Hippocampal formation (tissue), 2 donors: ENCODE measurements at places on chromosomes 13 and 19.

DNA sequence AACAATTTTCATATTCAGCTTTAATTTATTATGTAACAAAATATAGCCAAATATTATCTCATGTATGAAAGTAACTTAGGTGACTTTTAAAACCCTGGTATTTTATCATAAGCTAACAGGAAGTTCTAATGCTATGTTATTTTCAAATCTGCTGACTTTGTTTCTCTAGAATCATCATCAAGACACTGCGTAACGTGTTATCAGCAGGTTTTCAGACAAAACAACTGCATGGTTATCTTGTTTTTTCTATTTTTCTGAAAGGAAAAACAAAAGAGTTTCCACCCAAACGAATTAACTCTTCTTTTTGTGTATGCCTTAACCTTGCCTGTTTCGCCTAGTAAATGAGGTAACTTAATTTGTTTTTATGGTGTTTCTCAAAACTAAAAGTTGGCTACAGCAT is 156.3 kb downstream of the TBC1D4 start:
- DNase-seq, result no peak

GRCh38 chr19:16022681-16023080 is 53.6 kb upstream of the TPM4 start:
- no peak for DNase-seq

DNA sequence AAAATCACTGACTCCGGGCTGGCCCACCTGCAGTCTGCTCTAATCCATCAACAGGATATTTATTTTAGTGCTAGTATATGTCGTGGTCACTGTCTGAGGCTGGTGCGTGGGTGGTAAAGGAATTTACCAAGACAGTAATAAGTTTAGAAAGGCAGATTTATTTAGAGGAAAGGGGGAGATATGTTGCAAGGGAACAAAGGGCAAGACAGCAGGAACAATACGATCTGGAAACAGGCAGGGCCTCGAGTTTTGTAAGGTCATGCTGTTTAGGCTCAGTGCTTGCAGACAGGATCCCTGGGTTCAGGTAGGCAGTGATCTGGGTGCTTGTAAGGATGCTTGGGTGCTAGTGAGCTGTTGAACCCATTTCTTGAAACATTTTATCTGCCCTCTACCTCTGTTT is 748.2 kb upstream of the SLITRK5 start:
- DNase-seq, result no peak

GRCh38 chr19:30353394-30353945 is 18.7 kb upstream of the ZNF536 start:
- no peak for DNase-seq

DNA sequence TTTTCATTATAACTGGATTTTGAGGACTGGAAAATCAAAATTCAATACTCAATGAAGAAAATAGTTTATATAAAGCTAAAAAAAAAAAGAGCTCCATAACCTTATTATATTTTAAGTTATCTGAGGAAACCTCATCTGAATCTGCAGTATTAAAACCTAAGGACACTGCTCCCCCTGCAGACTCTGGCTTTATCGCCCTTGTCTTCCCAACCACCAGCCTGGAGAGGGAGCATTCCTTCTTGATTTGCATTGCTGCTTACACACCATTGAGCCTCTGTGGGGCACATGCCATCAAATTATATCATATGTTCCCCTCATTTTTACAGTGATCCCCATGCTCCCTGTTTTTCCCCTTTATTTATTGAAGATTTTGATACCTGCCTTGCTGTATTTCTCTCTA is 871.4 kb upstream of the GPC6 start:
- no peak for DNase-seq

DNA sequence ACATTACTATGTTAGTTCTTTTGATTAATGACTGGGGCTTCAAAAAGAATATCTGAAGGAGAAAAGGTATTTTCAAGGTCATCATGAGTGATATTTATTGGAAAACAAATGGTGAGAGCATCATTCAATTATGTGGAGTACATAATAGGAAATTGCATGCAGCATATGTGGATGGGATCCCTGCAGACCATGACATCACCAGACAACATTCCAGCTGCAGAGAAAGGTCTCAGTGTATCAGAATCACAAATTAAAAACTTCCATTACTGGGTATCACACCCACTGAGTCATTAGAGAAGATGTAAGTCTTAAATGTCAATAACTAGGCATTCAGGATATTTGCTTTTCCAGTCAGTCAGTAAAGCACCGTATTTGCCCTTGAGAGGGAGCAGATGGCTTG is 574.4 kb upstream of the SLC10A2 start:
- no peak for DNase-seq

DNA sequence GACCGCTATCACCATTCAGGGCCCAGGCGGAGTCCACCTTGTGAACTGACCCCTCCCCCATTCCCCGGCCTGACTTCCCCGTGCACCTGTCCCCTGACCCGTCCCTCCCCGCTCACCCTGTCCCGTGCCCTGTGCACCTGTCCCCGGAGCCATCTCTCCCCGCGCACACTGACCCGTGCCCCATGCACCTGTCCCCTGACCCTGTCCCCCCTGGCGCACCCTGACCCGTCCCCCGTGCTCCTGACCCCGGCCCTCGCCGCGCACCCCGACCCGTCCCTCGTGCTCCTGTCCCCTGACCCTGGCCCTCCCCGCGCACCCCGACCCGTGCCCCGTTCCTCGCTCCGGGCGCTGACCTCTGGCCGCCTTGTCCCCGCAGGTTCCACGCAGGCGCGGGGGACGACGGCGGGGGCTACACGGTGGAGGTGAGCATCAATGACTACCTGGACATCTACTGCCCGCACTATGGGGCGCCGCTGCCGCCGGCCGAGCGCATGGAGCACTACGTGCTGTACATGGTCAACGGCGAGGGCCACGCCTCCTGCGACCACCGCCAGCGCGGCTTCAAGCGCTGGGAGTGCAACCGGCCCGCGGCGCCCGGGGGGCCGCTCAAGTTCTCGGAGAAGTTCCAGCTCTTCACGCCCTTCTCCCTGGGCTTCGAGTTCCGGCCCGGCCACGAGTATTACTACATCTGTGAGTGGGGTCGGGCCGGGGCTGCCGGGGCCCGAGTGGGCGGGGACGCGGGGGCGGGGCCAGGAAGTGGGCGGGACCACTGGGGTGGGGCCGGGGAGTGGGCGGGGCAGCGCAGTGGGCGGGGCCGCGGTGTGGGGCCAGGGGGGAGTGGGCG is 9.7 kb downstream of the EFNA2 start:
- no peak for DNase-seq

- DNase-seq, result no peak
Measured at GRCh38 chr13:113953561-113953960, 20.3 kb downstream of the C13orf46 start.

DNA sequence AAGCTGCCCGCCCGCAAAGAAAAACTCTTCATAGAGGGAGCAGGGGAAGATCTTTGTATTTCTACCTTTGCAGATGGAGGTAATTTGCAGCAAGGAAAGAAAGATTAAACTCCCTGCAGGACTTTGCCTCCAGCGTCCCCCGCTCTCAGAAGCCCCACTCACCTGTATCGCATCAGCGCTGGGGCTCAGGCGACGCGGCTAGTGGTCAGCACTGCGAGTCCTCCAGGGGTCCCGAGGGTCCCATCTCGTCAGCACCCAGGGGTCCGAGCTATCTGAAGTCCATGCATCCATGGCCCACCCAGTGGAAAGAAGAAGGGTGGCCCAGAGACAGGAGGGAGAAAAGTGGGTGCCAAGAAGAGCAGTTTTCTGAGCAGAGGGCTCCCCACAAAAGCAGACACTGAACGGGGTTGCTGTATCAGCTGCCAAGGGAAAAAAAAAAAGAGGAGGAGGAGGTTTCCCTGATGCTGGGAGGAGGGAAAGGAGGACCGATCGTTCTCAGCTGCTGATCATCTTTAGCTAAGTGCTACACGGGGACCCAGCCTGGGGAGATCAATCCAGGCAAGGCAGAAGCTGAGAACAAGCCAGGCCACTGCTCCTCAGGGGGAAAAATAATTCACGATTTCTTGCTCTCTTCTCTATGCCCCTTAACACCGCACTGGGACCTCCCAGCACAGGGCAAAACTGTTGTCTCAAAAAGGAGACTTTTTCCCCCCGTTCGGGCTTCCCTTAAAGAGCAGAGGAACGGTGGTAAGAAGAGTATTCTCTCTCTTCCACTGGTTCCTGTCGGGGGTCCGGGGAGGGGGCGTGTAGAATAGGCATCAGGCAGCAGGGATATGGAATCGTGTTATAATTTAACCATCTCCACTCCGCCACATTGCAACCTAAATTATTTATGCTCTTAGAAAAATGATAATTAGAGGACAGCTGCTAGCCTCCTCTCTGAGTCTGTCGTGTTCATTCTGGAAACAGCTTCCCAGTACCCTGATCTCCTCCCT is 117.7 kb upstream of the CACNA1A start:
- DNase-seq, result no peak

GRCh38 chr13:104206450-104207044 is 1140.3 kb upstream of the SLC10A2 start:
- DNase-seq, result no peak

- no peak for DNase-seq
Measured at GRCh38 chr19:40231544-40232424, 5.3 kb upstream of the CCNP start.

GRCh38 chr13:30731361-30732045 is 3.8 kb upstream of the ALOX5AP start:
- no peak for DNase-seq

DNA sequence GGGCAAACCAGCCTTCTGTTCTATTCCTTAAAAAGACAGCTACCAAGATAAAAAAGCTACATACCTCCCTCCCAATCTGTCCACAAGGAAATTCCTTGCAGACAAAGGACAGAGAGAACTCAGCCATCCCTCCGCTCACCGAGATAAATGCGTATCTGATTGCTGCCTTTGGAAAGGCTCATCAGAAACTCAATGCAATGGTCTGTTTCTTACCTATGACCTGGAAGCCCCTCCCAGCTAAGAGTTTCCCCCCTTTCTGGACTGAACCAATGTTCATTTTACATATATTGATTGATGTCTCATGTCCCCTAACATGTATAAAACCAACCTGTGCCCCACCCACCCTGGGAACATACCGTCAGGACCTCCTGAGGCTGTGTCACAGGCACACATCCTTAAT is 11.6 kb downstream of the BTBD2 start:
- DNase-seq, result no peak

DNA sequence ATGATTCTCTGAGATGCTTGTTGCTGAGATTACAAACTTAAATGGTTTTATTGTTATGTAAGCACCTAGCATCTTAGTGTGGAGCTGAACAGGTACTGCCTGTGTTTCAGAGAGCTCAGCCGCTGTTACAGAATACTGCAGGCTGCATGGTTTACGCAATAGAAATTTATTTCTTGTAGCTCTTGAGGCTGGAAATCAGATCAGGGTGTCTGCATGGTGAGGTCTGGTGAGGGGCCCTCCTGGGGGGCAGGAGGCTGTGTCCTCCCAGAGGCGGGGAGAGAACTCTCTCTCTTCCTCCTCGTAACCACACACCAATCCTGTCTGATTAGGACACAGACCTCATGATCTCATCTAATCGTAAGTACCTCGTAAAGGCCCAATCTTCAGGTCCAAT is 13.1 kb downstream of the ATP11A start:
- DNase-seq, result no peak

- DNase-seq, result no peak
Measured at GRCh38 chr13:75137911-75138571, 343.9 kb downstream of the TBC1D4 start.

DNA sequence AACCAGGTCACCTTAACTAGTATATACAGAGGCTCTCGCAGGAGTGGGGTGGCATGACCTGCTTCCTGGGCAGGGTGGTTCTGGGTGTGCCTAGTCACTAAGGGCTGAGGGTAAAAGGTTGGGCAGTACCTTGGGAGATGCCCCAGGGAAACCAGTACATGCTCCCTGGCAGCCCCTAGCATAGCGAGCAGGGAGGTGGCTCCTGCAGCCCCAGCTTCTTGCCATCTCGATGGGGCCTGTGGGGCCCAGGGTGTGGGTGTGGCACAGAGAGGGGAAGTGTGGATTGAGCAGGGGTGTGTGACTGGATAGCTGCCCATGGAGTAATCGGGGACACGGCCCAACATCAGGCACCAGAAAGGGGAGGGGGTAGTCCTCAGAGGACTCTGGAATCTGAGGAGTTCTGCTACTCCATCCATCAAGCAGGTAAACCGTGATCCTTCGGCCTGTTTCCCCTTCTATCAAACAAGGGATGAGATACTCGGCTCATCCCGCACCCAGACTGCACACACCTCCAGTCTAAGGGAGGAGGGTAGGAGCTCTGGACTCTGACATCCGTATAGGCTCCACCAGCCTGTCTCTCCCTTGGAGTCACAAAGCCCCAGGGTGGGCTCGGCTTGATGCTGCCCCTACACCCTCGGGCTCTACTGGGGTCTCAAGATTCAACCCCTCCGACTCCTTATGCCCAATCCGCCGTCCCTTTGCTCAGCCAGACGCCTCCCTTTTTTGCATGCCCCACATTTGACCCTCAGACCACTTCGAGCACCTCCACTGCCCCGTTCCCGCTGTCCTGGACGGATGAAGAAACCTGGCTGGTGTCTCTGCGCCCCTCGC is 1.1 kb downstream of the ZBTB45 start:
- no peak for DNase-seq

- no peak for DNase-seq
Measured at GRCh38 chr19:35732540-35733179, 9.6 kb downstream of the IGFLR1 start.

DNA sequence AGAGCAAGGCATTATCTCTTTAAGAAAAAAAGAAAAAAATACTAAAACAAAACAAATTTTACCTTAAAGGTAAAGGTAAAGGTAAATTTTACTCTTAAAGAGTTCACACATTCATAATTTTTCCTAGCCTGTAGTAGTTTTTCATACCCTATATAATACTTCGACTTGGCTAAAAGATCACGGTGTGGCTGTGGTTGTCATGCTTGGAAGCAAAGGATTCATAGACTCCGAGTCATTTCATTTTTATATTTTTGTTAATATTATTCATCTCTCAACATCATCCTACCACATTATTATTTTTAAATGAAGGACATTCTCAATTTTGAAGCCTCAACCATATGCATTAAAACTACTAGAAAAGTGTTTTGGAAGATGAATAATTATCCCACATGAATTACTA is 52.7 kb downstream of the PIBF1 start:
- no peak for DNase-seq

GRCh38 chr19:37990362-37990761 is 83.4 kb downstream of the SIPA1L3 start:
- no peak for DNase-seq

DNA sequence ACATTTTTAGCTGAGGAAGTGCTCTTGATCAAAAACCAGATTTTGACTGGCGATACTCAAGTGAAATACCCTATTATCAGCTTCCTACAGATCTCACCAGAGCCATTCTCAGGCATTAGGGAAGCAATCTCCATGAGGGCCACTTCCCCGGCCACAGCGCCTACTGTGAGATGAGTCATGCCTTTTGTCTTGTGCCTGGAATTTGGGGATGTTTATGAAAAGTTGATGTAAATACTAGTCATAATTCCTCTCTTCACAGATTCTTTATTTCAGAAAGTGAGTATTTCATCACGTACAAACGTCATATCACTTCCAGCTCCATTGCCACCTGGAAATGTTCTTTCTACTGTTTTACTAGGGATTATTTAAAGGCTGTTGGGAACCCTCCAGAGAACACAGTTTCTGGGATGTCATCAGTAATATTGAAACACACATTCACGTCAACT is 25.3 kb upstream of the SLC46A3 start:
- no peak for DNase-seq

GRCh38 chr13:111879719-111880118 is 187.2 kb upstream of the SOX1 start:
- no peak for DNase-seq

- no peak for DNase-seq
Measured at GRCh38 chr13:75633285-75633684, 2.8 kb upstream of the LMO7 start.

- peak; percentile 79 for DNase-seq
Measured at GRCh38 chr13:33312150-33312860, 26.8 kb upstream of the STARD13 start.
